ENCODE measurements at places on chromosomes 16 and 17.

DNA sequence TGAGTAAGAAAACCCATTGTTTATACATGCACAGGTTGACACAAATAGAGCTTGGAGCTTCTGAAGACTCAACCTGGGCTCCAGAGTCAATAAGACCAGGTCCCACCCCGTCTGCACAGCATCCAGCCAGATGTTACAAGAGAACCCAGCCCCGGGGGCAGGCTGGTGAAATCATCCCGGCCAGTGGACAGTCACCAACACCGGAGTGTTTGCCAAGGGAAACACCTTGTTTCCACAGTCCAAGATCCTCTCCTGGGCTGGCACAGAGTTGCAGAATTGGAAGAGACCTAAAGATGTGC, 90.3 kb downstream of the RAB11FIP4 start:
- no peak for DNase-seq

GRCh38 chr17:16178836-16179235, 36.5 kb downstream of the NCOR1 start:
- DNase-seq, result no peak

DNA sequence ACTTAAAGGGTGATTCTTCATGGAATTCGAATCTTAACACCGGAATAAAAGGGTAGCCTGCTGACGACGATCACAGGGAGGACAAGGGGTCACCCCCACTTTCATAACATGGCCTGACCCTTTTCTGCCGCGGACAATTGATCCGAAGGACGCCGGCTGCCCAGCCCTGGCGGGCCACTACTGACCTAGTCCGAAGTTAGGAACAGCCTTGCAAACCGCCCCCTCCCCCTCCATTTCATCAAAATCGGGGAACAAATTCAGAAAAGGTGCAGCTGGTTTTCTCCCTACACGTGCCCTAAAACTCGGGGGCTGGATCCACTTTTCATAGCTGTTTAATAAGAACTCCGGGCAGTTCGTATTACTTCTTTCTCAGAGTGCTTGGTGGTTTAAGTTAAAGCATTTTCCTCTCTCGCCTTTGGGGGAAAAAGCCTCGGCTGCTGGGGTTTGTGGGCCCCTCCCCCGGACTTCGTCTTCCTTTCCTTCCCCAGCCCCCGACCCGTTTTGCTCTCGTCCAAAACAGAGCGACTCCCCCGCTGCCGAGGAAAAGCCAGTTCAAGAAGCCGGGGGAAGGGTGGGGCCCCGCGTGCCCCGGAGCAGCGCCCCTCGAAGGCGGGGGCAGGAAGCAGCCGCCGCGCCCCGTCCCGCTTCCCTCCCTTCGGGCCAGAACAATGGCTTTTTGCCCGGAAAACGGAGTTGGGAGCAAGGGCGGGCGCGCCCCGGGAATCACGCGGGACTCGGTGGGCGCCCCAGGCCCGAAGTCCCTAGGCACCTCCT, 641 bp upstream of the CBX2 start:
- DNase-seq, result peak; percentile 90

GRCh38 chr17:77365584-77366186, 224.9 kb downstream of the SEC14L1 start:
- peak; percentile 29 for DNase-seq

DNA sequence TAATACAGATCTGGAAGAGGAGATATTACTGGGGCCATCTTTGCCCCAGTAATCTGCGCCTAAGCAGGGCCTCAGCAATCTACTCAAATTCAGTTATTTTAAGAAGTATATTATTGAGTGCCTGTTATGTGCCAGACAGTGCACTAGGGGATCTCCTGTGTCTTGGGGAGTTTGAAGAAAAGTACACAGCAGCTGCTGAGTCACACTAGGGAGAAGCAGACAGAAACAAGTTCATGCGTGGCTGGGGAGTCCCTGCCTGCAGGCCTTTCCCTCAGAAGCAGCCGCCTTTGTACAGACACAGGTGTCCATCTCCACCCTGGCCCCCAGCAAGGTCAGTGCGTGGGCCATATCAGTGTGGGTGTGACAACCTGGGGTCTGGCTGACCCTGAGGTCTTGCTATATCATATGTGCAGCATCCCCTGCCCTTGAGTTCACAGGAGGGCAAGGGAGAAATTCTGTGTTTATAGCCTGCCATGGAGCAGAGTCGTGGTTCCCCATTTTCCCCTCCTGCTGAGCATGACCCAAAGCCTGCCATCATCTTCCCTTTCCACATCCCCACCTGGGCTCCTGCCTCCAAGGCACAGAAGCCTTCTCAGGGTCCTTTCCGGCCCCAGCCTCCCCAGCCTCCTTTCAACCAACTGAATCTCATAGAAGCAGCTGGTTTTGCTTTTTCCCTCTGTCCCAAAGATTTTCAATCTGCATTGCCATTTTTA, 229.9 kb upstream of the SDK2 start:
- DNase-seq, result no peak

DNA sequence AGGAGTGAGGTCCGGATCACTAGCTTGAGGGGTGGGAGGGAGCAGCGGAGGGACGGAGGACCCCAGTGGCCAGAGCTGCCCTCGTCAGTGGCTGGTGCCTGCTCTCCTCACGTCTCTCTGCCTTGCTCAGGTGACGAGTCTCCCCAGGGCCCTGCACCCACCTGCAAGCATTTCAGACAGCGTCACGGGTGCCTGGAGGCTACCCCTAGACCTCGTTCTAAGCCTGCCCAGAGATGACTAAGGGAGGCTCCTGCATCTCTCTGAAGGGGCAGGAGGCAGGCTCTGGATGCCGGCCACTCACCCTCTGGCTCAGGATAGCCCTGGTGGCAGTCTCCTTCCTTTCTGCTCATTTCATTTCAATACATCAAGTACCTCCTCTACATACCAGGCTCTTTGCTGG, 68.8 kb downstream of the MRC2 start:
- no peak for DNase-seq

DNA sequence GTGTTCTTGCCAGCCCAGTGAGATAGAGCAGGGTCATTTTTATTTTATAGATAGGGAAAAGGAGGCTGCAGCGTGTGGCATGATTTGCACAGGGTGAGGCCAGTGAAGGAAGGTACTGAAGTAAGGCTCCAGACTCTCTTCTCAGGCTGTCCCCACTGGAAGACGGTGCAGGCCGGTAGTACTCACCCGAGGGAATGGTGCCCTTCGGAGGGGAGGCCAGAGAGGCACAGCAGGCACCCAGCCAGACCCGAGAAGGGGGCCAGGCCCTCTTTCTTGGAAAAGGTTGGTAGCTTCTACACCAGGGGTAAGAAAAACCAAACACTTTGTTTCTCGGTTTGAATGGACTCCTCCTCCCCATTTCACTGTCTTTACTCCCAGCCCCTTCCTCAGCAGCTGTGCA, 288 bp downstream of the ANKRD40CL start:
- DNase-seq, result no peak

DNA sequence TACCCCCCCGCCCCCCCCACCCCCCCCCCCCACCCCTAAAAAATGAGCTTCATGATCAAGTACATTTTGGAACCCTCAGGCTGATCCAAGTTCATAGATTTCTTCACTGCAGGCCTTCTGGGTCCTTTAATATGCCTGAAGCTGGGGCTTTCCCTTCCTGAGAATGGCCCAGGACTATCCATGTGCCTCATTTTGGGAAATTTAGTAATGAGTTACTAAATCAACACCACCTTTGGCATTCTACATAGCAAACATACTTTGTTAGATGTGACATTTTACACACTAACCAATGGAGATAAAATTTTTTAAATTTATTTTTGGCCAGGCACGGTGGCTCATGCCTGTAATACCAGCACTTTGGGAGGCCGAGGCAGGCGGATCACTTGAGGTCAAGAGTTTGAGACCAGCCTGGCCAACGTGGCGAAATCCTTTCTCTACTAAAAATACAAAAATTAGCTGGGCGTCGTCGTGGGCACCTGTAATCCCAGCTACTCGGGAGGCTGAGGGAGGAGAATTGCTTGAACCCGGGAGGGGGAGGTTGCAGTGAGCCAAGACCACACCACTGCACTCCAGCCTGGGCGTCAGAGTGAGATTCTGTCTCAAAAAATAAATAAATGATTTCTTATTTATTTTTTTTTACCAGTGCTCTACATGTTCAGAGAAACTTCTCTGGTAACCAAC, 14.0 kb downstream of the HERPUD1 start:
- no peak for DNase-seq

DNA sequence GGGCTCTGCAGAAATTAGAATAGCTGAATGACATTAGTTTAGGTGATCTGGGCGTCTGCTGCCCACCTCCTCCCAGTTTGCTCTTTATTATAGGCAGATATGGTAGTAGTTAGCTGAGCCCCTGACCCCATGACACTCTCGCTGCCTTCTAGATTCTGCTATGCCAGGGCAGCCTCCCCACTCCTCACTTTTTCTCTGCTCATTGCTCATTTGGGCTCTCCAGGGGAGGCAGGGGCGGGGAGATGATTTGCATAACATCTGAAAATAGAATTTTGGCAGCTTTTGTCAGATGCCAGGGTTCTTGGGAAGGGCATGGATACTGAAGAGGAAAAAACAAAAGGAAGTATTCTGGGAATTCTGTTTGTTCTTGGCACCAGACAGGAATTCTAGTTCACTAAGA, 78.0 kb upstream of the GAS7 start:
- DNase-seq, result no peak

DNA sequence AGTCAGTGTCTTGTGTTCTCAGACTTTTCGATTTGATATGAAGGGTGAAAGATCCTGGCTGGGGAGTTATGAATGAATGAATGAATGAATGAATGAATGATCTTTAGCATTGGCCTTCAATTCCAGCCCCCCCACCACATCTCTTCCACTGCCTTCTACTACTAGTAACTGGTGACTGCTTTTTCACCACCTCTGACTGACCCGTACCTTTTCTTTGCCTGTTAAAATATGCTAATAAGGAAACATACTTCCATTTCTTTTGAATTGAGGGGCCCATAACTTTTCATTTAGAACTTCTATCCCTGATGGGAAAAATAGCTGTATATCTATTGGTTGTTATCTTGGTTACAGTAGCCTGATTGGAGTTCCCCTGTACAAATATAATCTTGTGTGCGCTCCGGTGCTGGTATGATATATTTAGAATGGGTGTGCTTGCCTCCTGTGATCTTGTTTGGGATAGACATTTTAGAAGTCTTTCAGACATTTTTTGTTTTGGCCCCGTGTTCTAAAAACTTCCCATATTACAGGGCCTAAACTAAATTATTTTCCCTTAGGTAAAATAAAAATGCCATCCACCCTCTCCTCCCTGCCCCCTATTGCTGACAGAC, 3.4 kb downstream of the LYRM1 start:
- no peak for DNase-seq

GRCh38 chr16:5575121-5575520, 477.5 kb upstream of the EEF2KMT start:
- no peak for DNase-seq

GRCh38 chr17:2957631-2958286, 105.6 kb downstream of the OR1D5 start:
- DNase-seq, result no peak

- DNase-seq, result no peak
Observed at GRCh38 chr17:7224110-7224509, 4.4 kb downstream of the ACADVL start.

DNA sequence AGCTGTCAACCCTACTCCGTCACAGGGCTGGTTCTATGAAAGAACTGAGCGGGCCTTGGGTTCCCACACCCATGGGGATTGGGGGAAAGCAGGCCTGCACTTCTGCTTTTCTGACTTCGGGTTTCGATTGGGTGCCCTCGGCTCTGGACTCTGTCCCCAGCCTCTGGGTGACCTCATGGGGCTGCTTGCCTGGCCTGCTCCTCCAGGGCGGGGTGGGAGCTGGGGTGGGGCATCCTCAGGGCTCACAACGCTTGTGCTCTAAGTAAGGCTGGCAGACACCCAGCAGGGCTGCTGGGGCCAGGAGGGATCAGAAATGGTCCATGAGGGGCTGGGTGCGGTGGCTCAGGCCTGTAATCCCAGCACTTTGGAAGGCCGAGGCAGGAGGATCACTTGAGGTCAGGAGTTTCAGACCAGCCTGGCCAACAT, 19.2 kb downstream of the ARHGAP27 start:
- DNase-seq, result no peak

- no peak for DNase-seq
Observed at GRCh38 chr16:70553645-70554044, 30.0 kb downstream of the SF3B3 start.

DNA sequence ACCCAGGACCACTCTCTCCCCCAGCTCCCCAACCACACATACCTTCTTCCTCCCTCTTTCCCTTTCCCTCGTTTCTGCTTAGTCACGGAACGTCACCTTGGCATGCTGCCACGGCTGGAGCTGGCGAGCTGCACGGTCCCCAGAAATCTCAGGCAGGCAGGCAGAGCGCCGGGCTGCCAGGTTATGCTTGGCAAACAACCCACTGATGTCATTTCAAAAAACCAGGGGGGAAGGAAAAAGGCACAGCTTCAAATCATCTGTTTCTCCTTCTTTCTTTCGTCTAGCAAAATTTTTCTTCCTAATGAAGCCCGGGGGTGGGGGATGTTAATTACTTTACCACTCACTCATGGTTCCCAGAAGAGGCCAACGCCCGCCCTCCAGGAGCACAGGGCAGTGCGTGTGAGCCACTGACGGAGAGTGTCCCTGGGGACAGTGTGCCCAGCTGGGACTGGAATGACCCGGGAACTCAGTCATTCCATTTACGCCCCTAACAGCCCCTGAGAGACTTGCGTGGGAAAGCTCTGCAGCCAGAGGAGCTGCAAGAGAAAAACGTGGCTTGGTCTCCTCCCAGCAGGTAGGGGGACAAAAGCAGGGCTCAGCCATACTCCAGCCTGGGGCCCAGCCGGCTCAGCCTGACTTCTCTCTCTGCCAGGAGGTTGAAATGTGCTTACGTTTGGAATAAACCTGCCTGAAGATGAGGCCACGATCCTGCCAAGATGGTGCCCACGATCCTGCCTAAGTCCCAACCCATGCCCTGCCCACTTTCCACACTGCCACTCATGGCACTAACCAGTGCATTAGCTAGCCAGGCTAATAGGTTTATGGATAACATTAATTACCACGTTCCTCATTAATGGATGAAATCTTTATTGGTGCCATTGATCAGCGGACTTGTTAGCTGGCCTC, 198.9 kb downstream of the ZFHX3 start:
- peak; percentile 90 for DNase-seq

GRCh38 chr16:82389956-82390650, 220.1 kb upstream of the MPHOSPH6 start:
- no peak for DNase-seq

DNA sequence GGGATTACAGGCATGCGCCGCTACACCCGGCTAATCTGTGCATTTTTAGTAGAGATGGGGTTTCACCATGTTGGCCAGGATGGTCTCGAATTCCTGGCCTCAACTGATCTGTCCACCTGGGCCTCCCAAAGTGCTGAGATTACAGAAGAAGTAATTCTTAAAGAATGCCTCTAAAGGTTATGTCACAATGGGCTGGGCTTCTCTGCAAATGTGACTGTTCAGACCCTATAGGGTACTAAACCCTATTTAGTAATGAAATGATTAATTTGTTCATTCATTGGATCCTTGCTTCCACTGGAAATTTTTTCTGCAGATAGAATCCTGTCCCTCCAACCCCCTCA, 108.8 kb upstream of the CORO6 start:
- no peak for DNase-seq

- DNase-seq, result no peak
Observed at GRCh38 chr16:51940183-51940582, 606.8 kb downstream of the TOX3 start.

GRCh38 chr16:48386559-48387312, 1.5 kb upstream of the SIAH1 start:
- no peak for DNase-seq
